ENCODE measurements at places on chromosomes 2 and 18. TPM values are rescaled to one million over a fixed set of nuclear protein-coding genes. Genes with fewer than 3 reads are reported as not detected.
A peak's percentile ranks its signal among the peaks of the same experiment; 100 is the strongest.

DNA sequence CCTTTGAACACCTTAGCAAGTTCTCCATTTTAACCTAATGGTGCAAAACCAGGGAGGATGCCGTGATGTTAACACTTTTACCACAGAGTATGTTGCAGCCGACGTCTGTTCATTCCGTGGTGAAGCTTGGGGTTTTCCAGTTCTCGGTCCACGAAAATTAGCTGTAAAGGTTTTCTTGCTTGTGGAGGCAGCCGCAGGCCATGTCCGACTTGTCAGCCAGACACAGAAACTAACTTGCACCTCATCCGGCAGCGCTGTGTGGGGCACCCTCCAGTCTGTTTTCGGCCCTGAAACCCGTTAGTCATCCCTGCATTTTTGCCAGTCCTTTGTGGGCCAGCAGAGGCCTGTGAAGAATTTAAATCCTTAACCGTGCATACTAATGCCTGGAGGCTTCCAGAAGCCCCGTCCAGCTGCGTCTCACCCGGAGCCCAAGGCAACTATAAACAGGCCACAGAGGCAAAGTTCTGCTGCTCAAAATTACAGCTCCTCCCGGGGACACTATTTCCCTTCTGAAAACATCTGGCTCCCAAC, 70.6 kb downstream of the SH3YL1 start:
- no peak for DNase-seq
- no peak overlapping the region for H3K27ac ChIP-seq
- no peaks in the 10 kb centered on the region for H3K27me3 ChIP-seq
- H3K4me1 ChIP-seq, result no peaks in the 10 kb centered on the region
- no peaks in the 10 kb centered on the region for H3K36me3 ChIP-seq

GRCh38 chr18:65415098-65415497, 335.7 kb upstream of the CDH7 start:
- no peaks in the 10 kb centered on the region for H3K4me1 ChIP-seq
- no peaks in the 10 kb centered on the region for H3K27me3 ChIP-seq
- DNase-seq, result no peak
- no peak overlapping the region for H3K27ac ChIP-seq
- no peaks in the 10 kb centered on the region for H3K36me3 ChIP-seq
- no peak overlapping the region for H3K4me3 ChIP-seq

- no peak for DNase-seq
- no peaks in the 10 kb centered on the region for H3K36me3 ChIP-seq
- no peak overlapping the region for H3K27ac ChIP-seq
Observed at GRCh38 chr2:2464643-2465042, 133.6 kb upstream of the MYT1L start.

DNA sequence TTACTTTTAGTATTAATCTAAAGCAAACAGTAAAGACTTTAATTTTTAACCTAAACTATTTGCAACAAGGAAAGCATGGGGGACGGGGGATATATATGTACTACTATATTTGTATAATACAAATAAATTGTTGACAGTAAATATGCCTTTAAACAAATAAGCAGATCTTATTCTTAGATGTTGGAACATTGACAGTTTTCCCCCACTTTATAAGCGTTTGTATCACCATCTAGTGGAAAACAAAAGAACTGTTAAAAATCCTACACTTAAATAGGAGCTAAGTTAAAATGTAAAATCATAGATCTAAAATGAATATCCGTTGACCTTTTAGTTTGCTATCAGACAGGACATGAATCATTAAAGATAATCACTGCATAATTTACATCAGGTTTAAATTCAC, 50.0 kb downstream of the RBBP8 start:
- no peaks in the 10 kb centered on the region for H3K4me1 ChIP-seq
- H3K27me3 ChIP-seq, result no peaks in the 10 kb centered on the region
- no peak overlapping the region for H3K4me3 ChIP-seq
- no peak overlapping the region for H3K27ac ChIP-seq
- peaks cover 14% of the 10 kb centered on the region for H3K36me3 ChIP-seq

DNA sequence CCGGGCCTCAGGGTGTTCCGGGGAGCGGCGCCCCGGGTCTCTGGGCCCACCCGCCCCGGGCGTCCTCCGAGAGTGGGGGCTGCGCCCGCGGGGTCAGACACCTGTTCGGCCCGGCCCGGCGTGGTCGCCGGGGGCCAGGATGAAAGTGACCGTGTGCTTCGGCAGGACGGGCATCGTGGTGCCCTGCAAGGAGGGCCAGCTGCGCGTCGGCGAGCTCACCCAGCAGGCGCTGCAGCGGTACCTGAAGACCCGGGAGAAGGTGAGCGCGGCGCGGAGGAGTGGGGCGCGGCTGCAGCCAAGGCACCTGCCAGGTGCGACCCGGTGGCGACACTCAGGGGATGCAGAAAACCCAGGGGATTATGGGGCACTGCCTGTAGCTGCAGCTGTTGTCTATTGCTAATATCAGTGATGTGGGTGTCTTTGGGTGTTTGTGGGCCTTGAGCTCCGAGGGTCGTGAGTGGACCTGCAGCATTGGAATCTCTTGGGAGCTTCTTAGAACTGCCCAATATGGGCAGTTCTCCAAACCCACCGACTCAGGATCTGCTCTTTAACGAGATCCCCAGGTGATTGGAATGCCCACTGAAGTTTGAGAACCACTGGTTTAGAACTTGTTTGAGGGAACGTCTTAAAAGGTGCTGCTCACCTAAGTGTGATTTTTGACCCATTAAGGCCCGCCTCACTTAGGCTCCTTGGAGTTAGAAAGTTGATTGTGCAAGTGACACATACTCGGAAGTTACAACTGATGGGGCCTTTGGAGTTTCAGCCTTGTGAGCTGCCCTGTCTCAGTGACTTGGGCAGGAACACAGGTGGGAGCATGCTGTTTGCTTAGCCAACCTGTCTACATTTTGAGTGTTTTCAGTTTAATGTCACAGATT, 823 bp downstream of the PARD3B start:
- H3K27ac ChIP-seq, result no peak overlapping the region
- peaks cover 8% of the 10 kb centered on the region for H3K4me1 ChIP-seq
- no peaks in the 10 kb centered on the region for H3K36me3 ChIP-seq
- peak overlapping the region; percentile 71 for H3K4me3 ChIP-seq
- DNase-seq, result no peak

- H3K27ac ChIP-seq, result no peak overlapping the region
- no peak for DNase-seq
- H3K36me3 ChIP-seq, result no peaks in the 10 kb centered on the region
- H3K4me1 ChIP-seq, result no peaks in the 10 kb centered on the region
Observed at GRCh38 chr2:107663632-107664031, 163.1 kb upstream of the RGPD4 start.

- H3K4me3 ChIP-seq, result no peak overlapping the region
- no peaks in the 10 kb centered on the region for H3K27me3 ChIP-seq
- H3K4me1 ChIP-seq, result no peaks in the 10 kb centered on the region
Observed at GRCh38 chr2:186255823-186256222, 230.2 kb upstream of the ZC3H15 start.

DNA sequence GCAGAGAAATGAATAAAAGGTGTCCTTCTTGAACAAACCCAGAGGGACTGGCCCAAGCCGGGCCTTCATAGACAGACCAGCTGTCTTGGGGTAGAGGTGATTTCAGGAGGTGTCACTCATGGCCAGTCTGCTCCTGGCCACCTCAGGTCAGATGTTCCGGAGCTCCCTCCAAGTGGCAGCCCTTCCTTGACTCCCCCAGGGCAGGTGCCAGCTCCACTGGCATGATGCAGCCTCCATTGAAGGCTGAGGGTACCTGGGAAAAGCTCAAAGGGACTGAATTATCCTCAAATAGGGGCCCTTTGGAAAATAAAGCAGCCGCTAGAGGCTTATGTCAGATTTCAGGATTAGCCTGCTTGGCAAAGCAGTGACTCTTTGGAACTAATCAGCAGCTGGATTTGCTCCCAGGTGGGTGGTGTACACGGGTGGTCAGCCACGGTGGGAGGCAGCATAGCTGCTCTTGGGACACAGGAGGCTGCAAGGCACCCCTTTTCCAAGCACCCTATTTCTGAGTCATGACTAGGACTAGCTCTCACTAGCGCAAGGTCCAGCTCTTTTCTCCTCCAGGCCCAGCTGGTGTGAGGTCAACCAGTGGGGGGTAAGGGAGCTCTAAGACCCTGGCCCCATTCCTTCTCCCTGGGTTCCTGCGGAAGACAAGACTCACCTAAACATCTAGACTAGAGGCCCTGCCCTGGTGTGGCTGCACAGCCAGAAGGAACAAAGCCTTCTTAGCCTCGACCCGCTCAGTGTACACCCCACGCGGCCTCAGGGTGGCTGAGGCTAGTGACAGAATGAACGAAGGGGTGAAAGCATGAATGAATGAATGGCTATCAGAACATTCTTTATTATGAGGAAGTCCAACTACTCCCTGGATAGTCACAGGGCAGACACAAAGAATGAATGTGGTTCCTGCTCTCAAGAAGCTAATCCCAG, 29.3 kb downstream of the HS1BP3 start:
- no peak for DNase-seq
- no peak overlapping the region for H3K4me3 ChIP-seq
- H3K27ac ChIP-seq, result no peak overlapping the region
- no peaks in the 10 kb centered on the region for H3K36me3 ChIP-seq

- H3K4me3 ChIP-seq, result peak overlapping the region; percentile 59
- no peaks in the 10 kb centered on the region for H3K27me3 ChIP-seq
- peak overlapping the region; percentile 4 for H3K27ac ChIP-seq
- peaks cover 19% of the 10 kb centered on the region for H3K36me3 ChIP-seq
Observed at GRCh38 chr2:15177103-15177502, 384.0 kb downstream of the NBAS start.

GRCh38 chr2:55918856-55919255, 4.7 kb downstream of the EFEMP1 start:
- H3K4me1 ChIP-seq, result peaks cover 6% of the 10 kb centered on the region
- H3K4me3 ChIP-seq, result no peak overlapping the region
- no peak for DNase-seq
- H3K27me3 ChIP-seq, result peaks cover 25% of the 10 kb centered on the region

- H3K4me1 ChIP-seq, result no peaks in the 10 kb centered on the region
- H3K36me3 ChIP-seq, result no peaks in the 10 kb centered on the region
- H3K4me3 ChIP-seq, result no peak overlapping the region
- H3K27me3 ChIP-seq, result no peaks in the 10 kb centered on the region
Observed at GRCh38 chr2:184030989-184031388, 567.3 kb upstream of the ZNF804A start.

DNA sequence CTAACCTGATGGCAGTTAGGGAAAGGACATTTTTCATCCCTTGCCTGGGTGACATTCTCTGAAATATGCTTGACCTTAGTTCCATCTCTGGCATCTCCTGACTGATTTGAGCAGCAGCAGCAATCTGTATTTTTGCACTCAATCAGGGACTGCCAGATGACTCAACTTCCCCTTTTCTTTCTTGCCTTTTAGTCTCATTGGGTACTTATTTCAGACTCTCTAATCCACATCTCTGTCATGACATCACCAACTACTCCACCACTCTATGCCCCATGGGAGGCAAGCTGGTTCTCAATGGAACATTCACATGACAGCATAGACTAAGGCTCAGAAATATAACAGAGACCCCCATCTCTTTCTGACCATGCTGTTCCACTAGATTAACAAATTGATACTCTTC, 254.2 kb downstream of the RIT2 start:
- no peak overlapping the region for H3K4me3 ChIP-seq
- no peak for DNase-seq
- no peaks in the 10 kb centered on the region for H3K27me3 ChIP-seq
- H3K4me1 ChIP-seq, result no peaks in the 10 kb centered on the region

GRCh38 chr18:8657873-8658470, 47.4 kb upstream of the MTCL1 start:
- H3K27ac ChIP-seq, result no peak overlapping the region
- no peak for DNase-seq
- H3K4me1 ChIP-seq, result no peaks in the 10 kb centered on the region
- no peaks in the 10 kb centered on the region for H3K36me3 ChIP-seq
- H3K27me3 ChIP-seq, result peaks cover 21% of the 10 kb centered on the region
- H3K4me3 ChIP-seq, result no peak overlapping the region

- peaks cover 6% of the 10 kb centered on the region for H3K36me3 ChIP-seq
- H3K27me3 ChIP-seq, result peaks cover 2% of the 10 kb centered on the region
- H3K27ac ChIP-seq, result no peak overlapping the region
- DNase-seq, result no peak
Observed at GRCh38 chr2:230939066-230939591, 14.1 kb upstream of the GPR55 start.

DNA sequence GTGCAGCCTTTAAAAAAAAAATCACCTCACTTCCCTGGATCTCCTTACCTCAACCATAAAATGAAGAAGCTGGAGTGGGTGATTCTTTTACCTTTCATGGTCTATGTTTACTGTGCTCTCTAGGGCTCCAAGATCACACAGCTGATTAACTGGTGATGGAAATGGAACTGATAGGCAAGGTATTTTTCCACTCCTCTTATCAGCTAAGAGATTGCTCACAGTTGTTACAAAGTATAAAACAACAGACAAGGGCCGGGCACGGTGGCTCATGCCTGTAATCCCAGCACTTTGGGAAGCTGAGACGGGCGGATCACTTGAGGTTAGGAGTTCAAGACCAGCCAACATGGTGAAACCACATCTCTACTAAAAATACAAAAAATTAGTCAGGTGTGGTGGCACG, 14.5 kb downstream of the RPS27A start:
- no peaks in the 10 kb centered on the region for H3K27me3 ChIP-seq
- DNase-seq, result no peak
- H3K27ac ChIP-seq, result no peak overlapping the region

DNA sequence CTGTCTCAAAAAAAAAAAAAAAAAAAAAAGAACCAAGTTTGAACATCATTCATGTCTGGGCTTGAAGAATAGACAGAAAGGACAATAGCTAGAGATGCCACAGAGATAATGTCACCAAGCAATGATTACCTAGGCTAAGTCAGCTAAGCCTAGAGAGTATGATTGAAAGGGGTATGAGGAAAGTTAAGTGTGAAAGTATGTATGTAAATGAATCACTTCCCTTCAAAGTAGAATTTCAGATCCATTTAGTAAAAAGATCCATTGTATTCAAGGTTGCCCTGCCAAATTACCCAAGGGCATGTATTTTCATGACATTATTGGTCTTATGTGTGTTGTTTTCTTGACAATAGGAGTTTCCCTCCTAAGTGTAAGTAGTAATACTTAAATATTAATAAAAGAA, 34.1 kb upstream of the SLC39A10 start:
- H3K4me3 ChIP-seq, result no peak overlapping the region
- peaks cover 8% of the 10 kb centered on the region for H3K4me1 ChIP-seq
- H3K27me3 ChIP-seq, result no peaks in the 10 kb centered on the region
- H3K36me3 ChIP-seq, result peaks cover 2% of the 10 kb centered on the region

Gene XIRP2
- not detected for total RNA-seq

Gene NOTO
- not detected for total RNA-seq

Gene CNDP1
- total RNA-seq, result not detected

Gene ASXL3
- not detected for total RNA-seq

Gene CRYGC
- not detected for total RNA-seq

All from activated naive CD8-positive, alpha-beta T cell treated with anti-CD3 and anti-CD28 coated beads, Interleukin-2, amount 10 ng/mL, durations not matched to agents 7 days and 5 days (primary cell).